ENCODE measurements at places on chromosomes 5 and 9.

- peak; percentile 87 for DNase-seq
Measured at GRCh38 chr9:131608493-131609037, 63.2 kb downstream of the PRRT1B start.

- DNase-seq, result no peak
Measured at GRCh38 chr5:146675636-146676035, 159.6 kb upstream of the GPR151 start.

- DNase-seq, result no peak
Measured at GRCh38 chr5:113632996-113633395, 119.5 kb downstream of the YTHDC2 start.

- DNase-seq, result peak; percentile 3
Measured at GRCh38 chr5:74594137-74595040, 46.1 kb downstream of the ENC1 start.

- no peak for DNase-seq
Measured at GRCh38 chr9:77731930-77732329, 83.8 kb upstream of the GNA14 start.

DNA sequence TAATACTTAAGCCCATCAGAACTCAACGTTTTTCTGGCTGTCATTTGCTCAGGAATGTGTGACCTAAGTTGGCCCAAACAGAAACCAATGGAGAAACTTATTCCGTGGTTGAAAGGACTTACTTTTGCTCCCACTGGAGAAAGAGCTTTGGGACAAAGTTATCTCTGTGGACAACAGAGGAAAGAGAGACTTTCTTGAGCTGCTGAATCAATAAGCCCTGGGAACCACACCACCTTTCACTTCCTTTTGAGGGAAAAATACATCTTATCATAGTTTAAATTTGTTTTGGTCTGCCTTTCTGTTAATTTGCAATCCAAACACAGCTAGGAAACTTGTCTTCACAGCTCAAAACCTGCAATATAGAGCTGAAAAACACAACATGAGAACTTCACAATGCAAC is 62.8 kb upstream of the VCAN start:
- no peak for DNase-seq

GRCh38 chr5:133610489-133611356 is 1.6 kb downstream of the FSTL4 start:
- DNase-seq, result peak; percentile 5

DNA sequence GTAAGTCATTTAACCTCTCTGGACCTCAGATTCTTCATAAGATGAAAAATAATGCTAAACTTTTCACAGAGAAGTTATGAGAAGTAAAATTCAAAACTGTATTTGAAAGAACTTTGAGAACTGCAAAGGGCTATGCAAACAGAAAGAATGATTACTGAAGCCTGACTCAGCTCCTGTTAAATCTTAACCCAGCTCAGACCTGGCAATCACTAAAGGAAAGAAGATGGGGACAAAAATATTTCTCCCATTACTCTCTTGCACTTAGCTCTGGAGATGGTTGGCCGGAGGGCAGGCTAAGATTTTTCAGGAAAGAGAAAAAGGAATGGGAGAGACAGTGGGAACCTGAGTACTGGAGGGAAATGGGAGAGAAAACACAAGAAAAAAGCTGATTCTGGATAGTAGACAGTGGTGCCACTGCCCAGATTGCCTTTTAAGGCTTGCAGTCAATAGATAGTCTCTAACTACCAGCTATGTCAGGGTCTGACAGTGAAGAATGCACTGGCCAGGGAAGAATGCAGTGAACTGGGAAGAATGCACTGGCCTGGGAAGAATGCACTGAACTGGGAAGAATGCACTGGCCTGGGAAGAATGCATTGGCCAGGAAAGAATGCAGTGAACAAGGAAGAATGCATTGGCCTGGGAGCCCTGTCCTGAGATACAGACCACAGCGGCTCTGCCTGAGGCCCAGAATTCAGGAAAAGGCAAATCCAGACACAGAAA is 25.2 kb upstream of the CEMIP2 start:
- peak; percentile 80 for DNase-seq

GRCh38 chr5:127014573-127014972 is 15.8 kb downstream of the MARCHF3 start:
- no peak for DNase-seq

- DNase-seq, result peak; percentile 52
Measured at GRCh38 chr9:109755040-109755439, 25.0 kb upstream of the PALM2AKAP2 start.

DNA sequence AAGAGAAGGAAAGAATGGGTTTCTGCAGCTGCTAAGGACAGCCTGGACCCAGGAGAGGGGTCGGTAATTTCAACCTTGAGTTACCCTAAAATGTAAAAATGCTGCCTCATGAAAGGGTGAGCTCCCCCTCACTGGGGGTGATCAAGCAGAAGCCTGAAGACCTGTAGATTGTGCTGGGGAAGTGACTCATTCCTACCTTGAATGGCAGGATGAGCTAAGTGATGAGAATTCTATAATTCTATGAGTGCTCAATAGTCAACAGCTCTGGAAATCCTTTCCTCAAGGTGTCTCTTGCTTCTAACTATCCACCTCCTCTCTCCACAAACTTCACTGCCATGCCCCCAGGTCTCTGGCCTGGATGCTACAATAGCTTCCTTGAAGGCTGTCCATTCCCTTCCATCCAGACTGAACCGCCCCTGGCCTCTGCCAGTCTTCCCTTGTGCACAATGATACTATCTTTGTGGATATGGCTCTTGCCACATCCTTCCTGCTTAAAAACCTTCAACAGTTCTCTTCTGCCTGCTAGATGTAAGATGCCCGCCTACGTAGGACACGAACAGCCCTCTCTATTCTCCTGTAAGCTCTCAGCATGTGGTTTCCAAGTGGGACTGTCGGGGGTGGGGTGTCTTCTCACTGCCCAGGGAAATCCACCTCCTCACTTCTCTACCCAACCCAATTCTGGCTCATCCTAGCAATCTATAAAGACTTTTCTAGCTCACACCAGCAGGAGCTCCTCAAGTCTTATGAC is 50.6 kb downstream of the PTPN3 start:
- no peak for DNase-seq

GRCh38 chr5:6436715-6437331 is 11.8 kb upstream of the UBE2QL1 start:
- DNase-seq, result peak; percentile 8

GRCh38 chr5:178991190-178992145 is 3.7 kb downstream of the GRM6 start:
- no peak for DNase-seq

- DNase-seq, result no peak
Measured at GRCh38 chr5:143134269-143134668, 269.2 kb downstream of the NR3C1 start.

DNA sequence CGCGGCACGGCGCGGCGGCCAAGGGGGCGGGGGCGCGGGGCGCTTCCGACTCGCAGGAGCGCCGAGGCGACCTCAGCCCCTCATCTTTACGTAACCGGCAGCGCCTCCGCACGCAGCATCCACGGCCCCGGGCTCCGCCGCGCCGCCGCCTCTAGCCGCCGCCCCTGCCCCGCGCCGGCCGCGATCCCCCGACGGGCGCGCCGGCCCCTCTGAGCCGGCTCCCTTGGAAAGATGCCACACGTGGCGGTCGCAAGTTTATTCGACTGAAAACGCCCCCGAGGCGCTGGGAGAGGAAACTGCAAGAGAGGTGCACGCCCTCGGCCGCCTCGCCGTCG is 1.0 kb downstream of the KLF9 start:
- DNase-seq, result peak; percentile 67

DNA sequence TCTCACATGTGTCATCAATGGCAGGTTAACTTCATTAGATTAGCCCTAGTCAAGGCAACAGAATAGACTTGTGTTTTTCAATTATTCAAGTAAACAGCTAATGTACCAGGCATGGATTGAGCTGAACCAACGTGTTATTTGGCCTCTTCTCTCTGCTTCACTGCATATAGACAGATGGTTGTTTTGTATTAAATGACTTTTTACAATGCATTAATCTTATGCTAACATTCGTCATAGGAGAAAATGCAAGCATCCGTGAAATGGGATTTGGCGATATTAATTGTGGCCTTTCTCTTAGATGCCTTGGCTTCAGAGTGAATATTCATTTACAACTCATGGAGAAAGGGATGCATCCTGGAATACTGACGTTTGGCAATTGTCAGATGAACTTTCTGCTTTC is 208.0 kb downstream of the KCTD16 start:
- DNase-seq, result no peak

- DNase-seq, result no peak
Measured at GRCh38 chr5:10600626-10601245, 36.9 kb downstream of the ANKRD33B start.

- no peak for DNase-seq
Measured at GRCh38 chr9:84922051-84922450, 252.5 kb downstream of the NTRK2 start.

DNA sequence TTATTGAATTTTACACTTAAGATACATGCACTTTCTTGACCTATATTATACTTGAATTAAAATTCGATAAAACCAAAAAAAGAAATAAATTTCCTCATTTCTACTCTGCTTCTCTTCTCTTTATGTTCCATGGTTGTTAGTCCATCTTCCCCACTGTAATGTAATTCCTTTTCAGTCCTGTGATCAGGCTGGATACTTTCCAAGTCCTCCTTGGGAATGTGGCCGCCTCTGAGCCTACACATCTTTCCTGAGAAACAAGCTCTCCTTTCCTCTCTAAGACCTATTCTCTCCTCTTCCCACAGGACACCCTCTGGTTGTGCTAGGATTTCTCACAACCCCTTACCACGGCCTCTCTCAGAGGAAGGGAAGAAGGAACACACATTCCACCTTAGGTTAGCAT is 285.1 kb downstream of the DNAH5 start:
- DNase-seq, result peak; percentile 29

DNA sequence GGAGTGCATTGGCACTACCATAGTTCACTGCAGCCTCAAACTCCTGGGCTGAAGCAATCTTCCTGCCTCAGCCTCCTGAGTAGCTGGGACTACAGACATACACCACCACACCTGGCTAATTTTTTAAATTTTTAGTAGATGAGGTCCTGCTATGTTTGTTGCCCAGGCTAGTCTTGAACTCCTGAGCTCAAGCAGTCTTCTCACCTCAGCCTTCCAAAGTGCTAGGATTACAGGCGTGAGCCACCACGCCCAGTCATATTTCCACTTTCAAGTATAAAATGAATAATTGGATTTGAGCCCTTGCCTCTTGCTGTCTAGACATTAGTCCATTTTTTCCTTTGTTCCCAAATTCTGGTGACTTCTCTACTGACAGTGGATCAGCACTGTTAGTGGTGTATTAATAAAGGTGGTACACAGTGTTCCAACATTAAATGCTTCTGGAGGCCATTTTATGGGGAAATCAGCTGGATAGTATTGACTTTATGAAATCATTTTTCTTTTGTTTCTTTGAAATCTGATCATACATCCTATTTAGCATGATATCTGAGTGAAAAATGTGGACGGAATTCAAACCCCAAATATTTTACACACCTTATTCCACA is 15.9 kb downstream of the ATP6V0E1 start:
- DNase-seq, result no peak

DNA sequence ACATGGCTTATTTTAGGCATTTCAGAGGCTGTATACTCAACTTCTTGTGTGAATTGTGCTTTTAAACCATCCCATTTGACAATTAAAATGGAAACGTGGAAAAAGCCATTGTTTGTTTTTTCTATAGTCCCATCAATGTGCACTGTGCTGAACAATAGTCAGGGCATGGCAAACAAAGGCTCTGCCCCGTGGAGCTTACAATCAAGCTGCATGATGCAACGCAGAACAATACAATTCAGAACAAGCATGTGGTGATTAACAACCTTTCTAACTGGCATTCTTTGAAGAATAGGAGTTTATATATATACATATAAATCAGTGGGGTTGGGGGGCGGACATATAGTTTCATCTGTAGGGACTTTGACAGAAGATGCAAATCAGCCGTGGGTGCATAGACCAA is 2125.4 kb upstream of the WWC1 start:
- no peak for DNase-seq

DNA sequence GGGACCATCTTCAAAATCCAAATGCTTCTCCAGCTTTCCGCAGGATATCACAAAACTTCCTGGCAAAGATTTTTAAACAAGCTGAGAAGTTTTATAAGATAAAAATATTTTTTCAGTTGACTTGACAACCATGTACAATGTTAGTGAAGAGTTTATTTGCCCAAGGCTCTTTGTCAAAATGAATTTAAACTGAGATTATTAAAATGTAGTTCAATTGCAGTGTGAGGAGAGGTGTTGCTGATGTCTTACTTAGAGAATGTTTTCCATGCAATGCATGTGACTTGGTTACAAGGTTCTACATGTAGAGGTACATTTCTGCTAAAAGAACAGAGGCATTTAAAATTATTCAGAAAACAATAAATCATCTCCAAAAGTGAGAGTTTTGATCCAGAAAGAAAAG is 131.4 kb upstream of the MINAR2 start:
- DNase-seq, result no peak
